ENCODE measurements at places on chromosomes 6 and 20. TPM values are rescaled to one million over a fixed set of nuclear protein-coding genes. Genes with fewer than 3 reads are reported as not detected.

The PI16 gene
- total RNA-seq: not detected

The OLIG3 gene
- 0.14 TPM for total RNA-seq

The DEFB129 gene
- total RNA-seq: not detected

The LY6G6F gene
- not detected for total RNA-seq

The CPNE5 gene
- 0.29 TPM for total RNA-seq

The SLC22A23 gene
- 5.7 TPM for total RNA-seq

The SPATA25 gene
- 1.7 TPM for total RNA-seq

The ACTL10 gene
- total RNA-seq: 1.4 TPM

The ATP6V1G2 gene
- 3.4 TPM for total RNA-seq

The PBOV1 gene
- not detected for total RNA-seq

The AK9 gene
- total RNA-seq: 3.4 TPM

The SIRPD gene
- not detected for total RNA-seq

The NOTCH4 gene
- total RNA-seq: 0.57 TPM

The TSHZ2 gene
- total RNA-seq: 0.72 TPM

The DNMT3B gene
- total RNA-seq: 5.0 TPM

The AIF1 gene
- total RNA-seq: not detected

Measured in astrocyte (in vitro differentiated cells and primary cell).